T-helper 1 cell (primary cell): ENCODE measurements at places on chromosomes 12 and 14.

GRCh38 chr14:90995785-90996184 lies 64.7 kb downstream of the RPS6KA5 start:
- no peak for DNase-seq

- DNase-seq, result no peak
Measured at GRCh38 chr12:62799126-62799736, 135.7 kb downstream of the PPM1H start.

GRCh38 chr14:86012461-86012860 lies 482.5 kb downstream of the FLRT2 start:
- DNase-seq, result no peak

GRCh38 chr14:34867199-34867598 lies 8.0 kb downstream of the BAZ1A start:
- DNase-seq, result no peak

GRCh38 chr12:85280984-85281630 lies 1.1 kb downstream of the ALX1 start:
- no peak for DNase-seq

GRCh38 chr12:79949098-79949497 lies 14.2 kb upstream of the PPP1R12A start:
- DNase-seq, result no peak

DNA sequence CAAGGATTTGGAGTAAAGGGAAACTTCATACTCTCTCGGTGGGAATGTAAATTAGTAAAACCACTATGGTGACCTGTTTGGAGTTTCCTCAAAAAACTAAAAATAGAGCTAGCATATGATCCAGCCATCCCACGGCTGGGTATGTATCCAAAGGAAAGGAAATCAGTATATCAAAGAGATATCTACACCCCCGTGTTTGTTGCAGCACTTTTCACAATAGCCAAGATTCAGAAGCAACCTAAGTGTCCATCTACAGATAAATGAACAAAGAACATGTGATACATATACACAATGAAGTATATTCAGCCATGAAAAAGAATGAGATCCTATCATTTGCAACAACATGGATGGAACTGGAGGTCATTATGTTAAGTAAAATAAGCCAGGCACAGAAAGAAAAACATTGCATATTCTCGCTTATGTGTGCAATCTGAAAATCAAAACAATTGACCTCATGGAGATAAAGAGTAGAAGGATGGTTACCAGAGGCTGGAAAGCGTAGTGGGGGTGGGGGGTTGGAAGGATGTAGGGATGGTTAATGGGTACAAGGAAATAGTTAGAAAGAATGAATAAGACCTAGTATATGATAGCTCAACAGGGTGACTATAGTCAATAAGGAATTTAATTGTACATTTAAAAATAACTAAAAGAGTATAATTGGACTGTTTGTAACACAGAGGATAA lies 468.0 kb downstream of the BCAT1 start:
- no peak for DNase-seq

DNA sequence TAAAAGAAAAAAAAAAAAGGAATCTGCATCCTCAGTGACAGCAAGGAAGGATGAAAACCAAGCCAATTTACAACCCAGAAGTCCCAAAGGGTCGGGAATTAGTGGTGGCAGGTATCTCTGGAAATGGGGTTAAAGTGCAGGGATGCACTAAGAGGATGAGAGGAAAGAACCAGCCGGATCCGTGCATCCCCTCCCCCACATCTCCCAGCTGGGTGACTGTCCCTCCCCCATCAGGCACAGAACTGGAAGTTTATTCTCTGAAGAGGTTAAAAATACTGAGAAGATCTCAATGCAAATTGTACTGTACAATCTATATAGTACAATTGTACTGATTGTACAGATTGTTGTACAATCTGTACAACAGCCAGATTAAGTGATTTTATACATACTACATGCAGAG lies 15.4 kb downstream of the CLMN start:
- DNase-seq, result no peak

DNA sequence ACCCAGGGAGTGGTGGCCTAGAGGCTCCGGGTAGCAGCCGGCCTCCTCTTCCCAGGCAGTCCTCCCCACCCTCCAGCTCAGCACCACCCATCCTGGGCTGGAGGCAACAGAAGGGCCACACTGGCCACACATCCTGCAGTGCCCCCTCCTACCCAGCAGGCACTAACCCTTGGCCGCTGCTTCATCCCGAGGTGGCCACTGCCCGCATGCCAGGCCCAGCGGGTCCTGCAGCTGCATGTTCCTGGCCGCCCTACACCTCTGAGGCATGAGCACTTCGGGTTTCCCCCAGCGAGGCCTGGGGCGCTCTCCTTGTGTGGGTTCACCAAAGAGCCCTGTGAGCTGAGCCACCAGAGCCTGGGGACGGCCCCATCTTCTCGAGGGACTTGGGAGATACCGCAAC lies 61.4 kb downstream of the CCNK start:
- no peak for DNase-seq

DNA sequence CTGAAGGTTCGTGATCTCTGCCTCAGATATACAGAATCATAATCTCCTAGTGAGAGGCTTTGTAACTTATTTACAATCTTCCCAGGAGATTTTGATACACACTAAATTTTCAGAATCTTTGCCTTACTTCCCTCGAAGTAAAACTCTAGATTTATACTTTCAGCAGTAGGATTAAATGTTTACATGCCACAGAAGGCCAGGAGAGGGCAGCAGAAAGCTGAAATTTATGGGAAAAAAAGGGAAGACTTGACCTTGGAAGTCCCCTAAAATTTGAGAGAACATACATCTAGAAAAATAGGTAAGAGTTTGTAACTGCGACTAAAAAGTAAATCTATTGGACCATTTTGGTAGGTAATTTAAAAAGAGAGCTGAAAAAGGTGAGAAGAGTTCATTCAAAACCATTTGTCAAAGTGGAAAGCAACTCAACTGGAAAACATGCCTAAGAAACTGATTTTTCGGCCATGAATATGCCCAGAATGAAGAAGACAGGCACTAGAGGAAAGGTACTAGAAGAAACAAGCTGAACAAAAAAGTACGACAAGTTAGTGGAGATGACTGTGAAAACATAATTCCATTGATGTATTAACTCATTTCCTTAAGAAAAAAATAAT lies 242.0 kb upstream of the MDGA2 start:
- no peak for DNase-seq

DNA sequence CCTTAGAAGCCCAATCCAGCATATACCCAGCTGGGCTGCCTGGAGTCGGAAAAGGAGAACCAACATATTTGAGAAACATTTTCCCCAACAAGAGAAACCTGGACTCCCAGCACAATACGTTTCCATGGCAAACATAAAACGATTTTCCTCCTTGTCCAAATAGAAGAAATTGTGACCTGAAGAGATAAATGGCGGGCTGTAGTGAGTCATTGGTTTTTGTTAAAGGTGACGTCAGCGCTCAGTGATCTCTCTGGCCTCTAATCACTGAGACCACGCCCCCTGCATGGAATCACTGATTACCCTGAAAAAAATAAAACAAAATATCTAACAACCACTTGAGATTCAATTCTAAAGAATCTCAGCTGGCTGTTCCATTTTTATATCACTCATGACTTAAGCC lies 6.0 kb downstream of the CCDC60 start:
- no peak for DNase-seq

- DNase-seq, result no peak
Measured at GRCh38 chr12:106915635-106916026, 40.1 kb upstream of the TMEM263 start.

GRCh38 chr14:24051789-24052655 lies at the start of gene CARMIL3:
Gene CARMIL3, plus strand, starts transcription at chr14:24052009. Its CDS starts 145 bp downstream, at chr14:24052154.
- peak; percentile 29 for DNase-seq

DNA sequence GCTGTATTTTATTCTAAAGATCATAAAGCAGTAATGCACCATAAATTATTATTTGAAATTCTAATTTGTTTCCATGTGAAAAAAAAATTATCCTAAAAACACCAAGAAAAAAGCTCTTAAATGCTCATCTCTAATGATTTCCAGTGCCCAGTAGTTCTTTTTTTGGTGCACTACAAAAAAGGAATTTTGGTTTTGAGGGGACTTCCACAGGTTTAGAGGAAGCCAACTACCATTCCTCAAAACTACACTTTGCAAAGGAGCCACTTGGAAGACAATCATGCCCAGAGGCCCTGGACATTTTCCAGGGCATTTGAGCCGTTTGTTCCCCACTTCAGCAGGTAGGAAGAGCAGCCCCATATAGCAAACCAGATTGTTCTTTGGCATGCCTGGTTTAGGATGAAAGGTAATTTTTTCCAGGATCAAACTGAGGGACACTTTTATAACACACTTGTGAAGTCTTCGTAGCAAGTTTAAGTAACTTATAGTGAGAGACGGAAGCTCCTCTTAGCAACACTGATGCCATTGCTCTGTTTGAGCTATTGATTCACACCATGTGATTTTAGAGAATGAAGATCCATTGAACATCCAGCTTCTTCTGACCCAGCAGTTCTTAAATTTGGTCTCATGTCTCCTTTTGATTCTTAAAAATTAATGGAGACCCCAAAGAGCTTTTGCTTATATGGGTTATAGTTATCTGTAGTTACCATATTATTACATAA lies 187.9 kb downstream of the ETV6 start:
- DNase-seq, result no peak

GRCh38 chr14:58100735-58101368 lies 51.2 kb downstream of the ARMH4 start:
- no peak for DNase-seq

DNA sequence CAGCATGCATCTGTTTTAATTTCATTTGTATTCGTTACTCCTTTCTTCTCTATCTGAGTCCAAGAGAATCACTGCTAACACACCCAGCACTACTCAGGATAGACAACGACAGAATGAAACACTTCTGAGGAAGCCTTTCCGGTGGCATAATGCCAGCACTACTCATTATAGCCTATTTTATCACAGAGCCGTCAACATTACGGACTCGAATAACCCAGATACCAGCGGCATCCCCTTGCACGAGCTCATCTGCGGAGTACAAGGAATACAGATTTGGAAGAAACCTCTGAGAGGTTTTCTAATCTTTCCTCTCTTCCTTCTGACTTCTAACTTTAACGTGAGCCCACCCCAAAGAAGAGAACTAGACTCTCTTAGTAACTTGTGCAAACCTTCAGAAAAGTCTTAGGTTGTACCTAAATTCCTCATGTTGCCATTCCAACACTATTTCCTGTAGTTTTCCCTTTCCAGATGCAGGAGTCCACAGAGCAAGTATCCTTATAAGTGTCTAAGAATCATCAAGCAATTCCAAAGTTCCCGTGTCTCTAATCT lies 248.1 kb downstream of the APAF1 start:
- no peak for DNase-seq

DNA sequence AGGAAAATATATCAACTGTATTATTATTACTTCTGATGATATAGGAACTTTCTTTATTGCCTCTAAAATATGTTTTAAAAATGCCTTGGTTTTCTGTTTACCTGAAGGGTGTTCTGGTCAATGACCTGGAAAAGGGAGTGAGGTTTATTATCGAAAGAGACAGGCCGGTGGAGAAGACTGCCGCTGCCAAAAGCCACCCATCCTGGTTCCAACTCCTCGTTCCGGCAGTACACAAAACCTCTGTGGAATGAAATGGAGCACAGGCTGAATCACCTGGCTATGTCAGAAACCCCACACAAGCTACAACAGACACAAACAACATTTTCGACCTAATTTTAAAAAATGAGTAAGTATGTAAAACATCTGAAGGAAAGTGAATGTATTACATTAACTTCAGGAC lies 73.6 kb downstream of the HECTD4 start:
- no peak for DNase-seq

DNA sequence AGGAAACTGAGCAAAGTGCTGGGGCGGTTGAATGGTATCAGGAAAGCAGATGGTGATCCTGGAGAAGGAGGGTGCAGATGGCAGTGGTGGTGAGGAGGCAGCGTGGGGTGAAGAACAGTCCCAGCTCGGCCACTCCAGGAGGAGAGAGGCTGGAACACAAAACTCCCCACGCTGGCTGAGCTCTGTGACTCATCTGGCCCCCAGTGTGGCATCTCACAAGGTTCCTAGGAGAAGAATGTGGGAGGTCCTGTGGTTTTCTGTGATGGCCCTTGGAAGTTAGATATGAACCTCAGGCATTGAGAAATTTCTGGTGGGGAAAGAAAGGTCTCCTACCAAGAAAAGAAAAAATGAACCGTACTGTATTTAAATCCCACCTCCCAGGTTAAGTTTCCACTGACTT lies 8.0 kb upstream of the NRXN3 start:
- no peak for DNase-seq

DNA sequence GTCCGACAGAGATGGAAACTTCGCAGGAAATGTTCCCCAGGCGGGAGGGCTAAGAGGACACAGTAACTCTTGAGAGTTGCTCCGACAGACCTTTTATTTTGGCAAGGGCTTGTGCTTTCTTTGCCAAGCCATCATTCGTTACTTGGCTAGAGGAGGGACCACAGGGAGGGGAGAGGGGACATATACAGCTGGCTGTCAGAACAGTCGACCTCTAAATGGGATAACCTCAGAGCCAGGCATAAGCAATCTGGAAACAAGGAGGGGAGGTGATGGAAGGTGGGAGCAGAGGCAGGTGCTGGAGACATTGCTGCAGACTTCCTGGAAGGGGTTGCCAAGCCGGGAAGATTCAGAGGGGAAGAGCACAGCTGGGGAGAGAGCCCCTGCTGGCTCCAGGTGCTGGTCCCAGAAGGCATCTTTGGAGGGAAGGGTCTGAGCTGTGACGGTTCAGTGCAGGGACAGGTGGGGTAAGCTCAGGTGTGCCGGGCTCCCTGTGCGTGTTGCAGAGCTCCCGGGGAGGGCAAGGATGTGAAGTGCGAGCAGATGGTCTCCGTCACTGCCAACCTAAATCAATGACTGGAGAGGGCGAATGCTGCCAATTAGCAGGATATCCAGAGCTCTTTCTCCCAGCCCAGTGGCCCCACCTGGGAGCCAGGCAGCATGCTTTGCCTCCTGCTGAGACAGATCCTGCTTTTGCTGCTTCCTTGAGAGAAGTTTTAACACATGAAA lies 50.1 kb downstream of the CHST11 start:
- DNase-seq, result no peak

- DNase-seq, result no peak
Measured at GRCh38 chr14:33134975-33135374, 196.3 kb downstream of the NPAS3 start.

DNA sequence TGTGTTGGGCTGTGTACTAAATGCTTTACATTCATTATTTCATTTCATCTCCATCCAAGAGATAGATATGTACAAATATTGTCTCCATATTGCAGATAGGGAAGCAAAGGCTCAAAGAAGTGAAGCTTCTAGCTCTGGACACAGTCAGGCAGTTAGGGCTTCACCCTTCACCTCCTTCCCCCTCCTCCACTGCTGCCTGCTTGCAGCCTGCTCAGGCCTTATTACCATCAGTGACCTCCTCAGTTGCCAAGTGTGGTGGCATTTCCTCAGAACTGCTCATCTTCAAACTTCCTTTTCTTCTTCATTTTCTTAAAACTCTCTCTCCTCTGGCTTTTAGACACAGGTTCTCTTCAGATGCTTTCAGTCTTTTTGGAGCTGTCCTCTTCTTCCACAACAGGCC lies 4.7 kb upstream of the GPATCH2L start:
- DNase-seq, result no peak

DNA sequence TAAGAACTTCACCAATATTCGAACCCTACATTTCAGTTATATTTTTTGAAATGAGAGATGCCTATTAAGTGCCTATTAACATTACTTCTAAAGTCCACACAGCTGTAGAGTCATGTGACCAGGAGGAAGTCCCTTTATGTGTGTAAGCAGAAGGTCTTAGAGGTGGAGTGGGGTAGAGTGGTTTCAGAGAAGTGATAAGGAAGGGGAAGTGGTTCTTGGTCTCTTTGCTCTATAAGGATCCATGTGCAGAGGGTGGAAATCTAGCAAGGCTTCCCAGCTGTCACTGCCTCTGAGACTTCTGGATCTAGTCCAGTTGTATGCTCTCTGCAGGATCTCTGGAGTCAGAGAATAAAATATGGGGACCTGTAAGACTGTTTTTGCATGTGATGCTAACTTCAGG lies 673.9 kb downstream of the FLRT2 start:
- no peak for DNase-seq
